ENCODE measurements at places on chromosomes 7 and 10.

- no peak for DNase-seq
These were observed 107.8 kb downstream of the CUBN start for GRCh38 chr10:17021656-17022465.

- no peak for DNase-seq
These were observed 83.3 kb downstream of the RNLS start for GRCh38 chr10:88499569-88500470.

- no peak for DNase-seq
These were observed 55.2 kb downstream of the ELFN1 start for GRCh38 chr7:1725199-1725690.

GRCh38 chr10:24496906-24497305 lies 226.8 kb downstream of the ARHGAP21 start:
- DNase-seq, result no peak

DNA sequence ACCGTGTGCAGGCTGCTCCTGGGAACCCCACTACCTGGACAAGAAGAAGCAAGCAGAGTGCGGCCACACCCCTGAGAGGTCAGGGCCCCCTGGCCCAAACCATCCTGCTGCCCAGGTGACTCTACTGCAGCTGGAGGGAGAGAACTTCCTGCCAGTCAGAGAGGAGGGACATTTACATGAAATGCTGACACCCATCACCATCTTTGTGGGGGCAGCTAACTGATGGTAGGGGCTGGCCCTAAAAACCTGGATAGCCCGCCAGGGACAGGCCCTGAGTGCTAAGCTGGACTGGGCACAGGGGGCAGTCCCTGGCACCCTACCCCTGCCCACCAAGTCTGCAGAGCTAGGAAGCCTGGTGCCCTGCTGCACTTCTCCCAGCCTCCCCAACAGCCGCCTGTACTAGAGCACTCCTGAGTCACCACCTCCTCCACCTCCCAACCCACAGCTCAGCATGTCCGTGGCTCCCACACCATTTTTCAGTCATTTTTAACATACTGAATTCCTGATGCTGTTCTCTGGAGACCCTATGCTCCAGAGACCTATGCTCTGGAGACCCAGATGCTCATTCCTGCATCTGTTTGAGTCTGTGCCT lies 27.5 kb downstream of the DPCD start:
- no peak for DNase-seq

GRCh38 chr10:79116801-79117723 lies 48.3 kb downstream of the ZMIZ1 start:
- no peak for DNase-seq

DNA sequence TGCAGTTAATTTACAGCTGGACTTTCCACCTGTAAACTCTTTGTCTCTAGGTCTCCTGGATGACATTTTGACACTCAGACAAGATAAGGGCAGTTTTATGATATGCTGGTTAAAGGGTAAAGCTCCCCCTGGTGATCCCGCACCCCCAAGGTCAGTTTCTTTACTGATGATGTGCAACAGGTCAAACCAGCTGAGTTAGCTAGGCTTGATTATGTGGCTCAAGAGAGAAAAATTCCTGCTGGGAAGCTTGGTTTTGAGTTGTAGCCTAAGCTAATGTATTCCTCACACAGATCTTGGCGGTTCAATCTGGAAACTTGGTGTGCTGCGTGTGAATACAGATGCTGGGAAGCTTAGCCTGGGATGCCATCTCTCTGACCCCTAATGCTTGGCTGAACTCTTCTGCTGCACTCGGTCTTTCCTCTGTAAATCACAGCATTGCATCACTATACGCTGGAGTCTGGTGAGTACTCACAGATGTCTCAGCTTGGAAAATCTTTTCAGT lies 11.4 kb upstream of the AKR1D1 start:
- no peak for DNase-seq

- no peak for DNase-seq
These were observed 122.2 kb downstream of the NOC3L start for GRCh38 chr10:94240491-94240890.

- DNase-seq, result no peak
These were observed 257.6 kb upstream of the LRGUK start for GRCh38 chr7:133869556-133869955.

- DNase-seq, result no peak
These were observed 37.1 kb downstream of the SLC25A13 start for GRCh38 chr7:96284835-96285234.

DNA sequence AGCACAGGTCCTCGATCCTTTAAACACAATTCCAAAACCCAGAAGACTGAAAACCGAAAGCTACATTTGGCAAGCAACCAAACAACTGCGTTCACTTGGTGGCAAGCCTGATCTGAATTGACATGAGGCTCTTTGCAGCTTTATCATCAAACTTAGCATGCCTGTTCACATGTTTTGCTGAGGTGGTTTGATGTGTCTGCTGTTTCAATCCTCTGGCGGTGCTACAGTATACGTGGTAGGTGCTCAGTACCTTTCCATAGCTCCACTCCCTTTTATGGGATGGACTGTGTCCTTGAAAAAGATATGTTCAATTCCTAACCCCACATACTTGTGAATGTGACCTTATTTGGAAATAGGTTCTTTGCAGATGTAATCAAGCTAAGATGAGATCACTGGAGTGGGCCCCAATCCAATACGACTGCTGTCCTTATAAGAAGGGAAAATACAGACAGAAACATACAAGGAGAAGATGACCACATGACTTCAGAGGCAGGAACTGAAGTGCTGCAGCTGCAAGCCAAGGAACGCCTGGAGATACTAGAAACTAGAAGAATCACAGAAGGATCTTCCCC lies 33.4 kb downstream of the CCDC6 start:
- no peak for DNase-seq

DNA sequence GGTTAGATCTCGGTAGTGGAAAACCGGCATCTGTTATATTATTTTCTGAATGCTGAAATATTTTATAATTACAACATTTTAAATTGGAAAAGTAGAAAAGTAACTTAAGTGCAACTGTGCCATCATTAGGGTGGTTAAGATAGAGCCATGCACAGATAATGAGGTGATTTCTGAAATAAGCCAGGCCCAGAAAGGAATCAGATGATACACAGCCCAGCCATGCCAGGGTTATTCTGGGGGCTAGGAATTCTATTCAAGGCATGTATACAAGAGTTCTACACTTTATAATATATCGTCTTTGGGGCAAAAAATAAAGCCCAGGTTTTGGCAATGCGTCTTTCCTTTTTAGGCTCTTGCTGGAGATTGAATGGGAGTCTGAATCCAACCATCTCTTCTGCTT lies 128.7 kb downstream of the ITGB8 start:
- DNase-seq, result no peak

- DNase-seq, result no peak
These were observed 416.6 kb downstream of the RPS24 start for GRCh38 chr10:78450239-78450638.

GRCh38 chr7:26627891-26628341 lies 236.5 kb downstream of the SKAP2 start:
- no peak for DNase-seq

- DNase-seq, result peak; percentile 58
These were observed 7.8 kb downstream of the HPS6 start for GRCh38 chr10:102072673-102073527.

DNA sequence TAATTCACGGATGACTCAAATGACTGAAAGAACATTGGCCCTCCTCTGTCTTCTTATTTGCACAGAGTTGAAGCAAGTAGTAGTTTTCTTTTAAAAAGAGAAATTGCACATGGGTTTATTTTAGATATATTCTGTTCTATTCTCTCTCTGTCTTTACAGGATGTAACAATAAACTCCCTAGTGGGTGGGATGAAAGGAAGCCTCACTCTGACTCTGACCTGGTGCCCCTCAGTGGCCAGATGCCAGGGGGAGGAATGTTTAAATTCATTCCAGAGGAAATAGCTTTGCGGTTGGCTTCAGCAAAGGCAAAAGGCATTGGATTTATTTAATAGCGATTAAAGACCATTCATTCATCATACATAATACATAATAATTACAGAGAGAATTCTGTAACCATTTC lies 156.4 kb upstream of the MTPN start:
- no peak for DNase-seq

DNA sequence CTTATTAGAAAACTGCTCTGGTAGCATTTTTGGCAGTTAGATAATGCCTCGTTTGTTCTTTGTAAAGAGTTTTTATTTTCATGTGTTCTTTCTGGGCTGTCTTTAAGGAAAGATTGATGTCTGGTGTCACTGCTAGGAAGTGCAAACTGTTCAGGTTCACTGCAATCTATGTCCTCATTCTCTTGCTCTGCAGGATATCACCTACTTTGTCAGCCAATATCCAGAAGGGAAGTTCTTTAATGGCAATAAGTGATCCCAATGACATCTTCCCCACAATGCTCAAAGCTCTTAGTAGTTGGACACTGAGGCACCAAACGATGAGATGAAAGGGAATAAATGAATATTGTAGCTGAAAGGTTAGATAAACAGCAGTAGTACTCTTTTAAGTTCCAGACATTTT lies 115.1 kb downstream of the AGMO start:
- DNase-seq, result no peak

DNA sequence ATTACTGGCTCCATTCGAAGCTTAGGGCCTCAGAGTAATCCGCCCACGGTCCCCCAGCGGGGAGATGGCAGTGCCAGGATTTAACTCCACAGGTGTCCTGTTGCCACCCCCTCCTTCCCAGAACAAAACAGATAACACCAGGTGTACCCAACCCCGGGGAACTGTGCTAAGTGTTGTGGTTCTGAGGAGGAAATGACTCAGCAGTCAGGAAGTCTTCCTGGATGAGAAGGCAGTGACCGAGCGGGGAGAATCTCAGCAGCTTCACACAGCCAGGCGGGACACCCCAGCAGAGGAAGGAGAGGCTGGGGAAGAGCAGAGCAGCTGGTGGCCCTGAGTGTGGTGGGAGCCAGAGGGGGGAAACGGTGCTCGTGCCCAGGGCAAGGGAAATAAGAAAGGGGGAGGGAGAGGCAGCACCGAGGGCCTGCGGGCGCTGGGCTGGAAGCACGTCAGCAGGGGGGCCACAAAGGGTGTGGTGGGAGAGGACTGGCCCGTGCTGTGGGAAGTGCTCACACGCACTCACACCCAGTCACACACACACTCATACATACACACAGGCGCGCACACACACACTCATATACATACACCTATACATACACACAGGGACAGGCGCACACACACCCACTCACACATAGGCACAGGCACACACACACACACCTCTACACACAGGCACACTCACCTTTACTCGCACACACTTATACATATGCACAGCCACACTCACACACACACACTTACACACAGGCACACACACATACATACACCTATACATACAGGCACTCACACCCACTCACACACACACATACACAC lies 59.8 kb upstream of the CHST15 start:
- DNase-seq, result no peak

DNA sequence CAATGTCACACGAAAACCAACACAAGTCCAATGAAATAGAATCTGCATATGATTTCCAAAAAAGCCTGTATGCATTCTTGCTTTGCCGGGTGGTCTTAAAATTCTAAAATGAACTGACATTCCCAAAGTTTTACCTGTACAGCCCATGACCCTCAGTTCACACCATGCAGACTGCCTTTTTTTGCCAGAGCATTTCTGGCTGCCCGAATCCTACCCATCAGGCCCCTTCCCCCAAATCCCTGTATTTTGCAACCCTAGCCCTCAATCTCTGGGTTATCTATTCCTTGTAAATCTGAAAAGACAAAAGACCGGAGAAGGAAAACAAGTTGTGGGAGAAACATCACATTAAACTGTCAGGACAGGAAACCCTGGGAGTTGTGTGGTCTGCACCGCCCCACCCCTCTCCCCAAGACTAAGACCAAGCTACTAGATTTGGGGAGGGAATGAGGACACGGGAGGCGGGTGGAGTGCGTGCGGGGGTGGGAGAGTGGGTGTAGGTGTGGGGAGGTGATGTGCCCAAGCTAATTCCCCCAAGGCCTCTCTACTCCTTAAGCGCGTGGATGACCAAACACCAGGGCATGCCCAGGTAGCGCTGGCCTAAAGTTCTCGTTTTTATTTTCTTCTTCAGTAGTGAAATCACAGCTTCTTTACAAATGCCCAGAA lies 1.4 kb downstream of the JCAD start:
- no peak for DNase-seq
